ENCODE measurements at places on chromosomes 12 and 14.

DNA sequence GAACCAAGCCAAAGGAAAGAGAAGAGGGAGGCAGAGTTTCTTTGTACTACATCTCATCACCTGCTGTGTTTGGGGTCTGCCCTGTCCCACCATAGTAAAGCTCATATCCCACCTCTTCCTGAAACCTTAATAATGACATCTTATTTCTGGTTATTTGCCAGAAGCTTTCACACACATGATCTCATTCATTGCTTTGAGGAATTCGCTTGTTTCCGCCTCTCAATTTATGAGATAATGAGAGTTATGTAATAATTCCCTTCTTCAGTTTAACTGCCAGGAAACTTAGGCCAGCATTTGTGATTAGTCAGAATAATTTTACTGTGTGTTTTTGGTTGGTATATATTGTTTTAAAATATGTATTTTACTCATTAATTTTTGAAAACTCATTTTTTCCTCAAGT is 205.2 kb downstream of the CACNA1C start:
- no peak for DNase-seq

DNA sequence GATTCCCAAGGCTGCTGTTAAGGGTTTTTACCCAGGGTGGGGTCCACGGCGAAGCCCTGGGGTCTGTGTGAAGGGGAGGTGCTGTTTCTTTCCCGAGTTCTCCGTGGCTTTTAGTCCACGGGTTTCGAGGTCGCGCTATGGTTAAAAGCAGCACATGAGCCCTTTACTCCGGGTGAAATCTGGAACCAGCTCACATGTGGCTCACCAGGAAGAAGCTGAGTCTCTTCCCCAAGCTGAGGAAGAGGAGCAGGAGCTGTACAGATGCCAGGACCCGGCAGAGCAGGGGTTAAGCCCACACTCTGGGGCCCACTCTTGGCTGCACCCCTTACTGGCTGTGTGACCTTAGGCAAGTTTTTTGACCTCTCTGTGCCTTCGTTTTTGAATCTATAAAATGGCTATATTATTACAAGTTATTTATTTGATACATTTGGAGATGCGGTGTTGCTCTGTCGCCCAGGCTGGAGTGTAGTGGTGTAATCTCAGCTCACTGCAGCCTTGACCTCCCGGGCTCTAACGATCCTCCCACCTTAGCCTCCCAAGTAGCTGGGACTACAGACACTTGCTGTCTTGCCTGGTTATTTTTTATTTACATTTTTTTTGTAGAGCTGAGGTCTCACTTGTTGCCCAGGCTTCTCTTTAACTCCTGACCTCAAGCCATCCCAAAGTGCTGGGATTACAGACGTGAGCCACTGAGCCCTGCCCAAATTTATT is 266.3 kb downstream of the AACS start:
- no peak for DNase-seq

DNA sequence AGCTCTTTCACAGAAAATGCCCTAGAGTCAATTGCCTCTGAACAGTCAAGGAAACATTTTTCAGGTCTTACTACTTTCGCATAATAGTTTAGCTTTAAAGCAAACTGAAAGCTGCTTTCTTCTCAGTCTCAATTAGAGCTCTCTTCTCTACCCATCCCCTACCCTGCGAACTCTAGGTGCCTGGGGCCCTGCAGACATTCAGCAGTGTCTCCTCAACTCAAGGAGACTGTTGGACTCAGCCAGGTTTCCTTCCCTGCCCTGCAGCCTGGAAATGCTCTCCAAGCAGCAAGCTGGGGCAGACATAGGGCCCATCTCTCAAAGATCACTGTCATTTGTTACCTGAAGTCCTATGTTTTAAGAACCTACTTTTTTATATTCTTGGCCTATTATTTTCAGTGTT is 312.5 kb upstream of the PRICKLE1 start:
- DNase-seq = no peak

GRCh38 chr12:17159506-17160300 is 553.7 kb upstream of the LMO3 start:
- DNase-seq = no peak

DNA sequence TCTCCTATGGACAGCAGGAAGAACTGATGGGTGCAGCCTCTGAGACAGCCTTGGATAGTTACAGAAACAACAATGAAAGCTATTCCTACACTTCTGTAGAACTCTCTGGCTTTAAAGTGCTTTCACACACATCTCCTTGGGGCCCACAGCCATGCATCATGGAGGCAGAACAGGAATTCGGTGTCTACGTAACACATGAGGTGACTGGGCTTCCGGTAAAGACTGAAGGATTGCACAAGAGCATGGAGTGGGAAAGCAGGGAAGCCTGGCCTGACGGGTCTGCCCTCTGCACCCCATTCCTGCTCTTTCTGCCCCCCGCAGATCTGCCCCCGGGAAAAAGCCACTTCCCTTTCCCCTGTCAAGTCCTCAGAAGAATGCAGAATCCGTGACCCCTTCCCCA is 82.6 kb downstream of the VWF start:
- no peak for DNase-seq

DNA sequence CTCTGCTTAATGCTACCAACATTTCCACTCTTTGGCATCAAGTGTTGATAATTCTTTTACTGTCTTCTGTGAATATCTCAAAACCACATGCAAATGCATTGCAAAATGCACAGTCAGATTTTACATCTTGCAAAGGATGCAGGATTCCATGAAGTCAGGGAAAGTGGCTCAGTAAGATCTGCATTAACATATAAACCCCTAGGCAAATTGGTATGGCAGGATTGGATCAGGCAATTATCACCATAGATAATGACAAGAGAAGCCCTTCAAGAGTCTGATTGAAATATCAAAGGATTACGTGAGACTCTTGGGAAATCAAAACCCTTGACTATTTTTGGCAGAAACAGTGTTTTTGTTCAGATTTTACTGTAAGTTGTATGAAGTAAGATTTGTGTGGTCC is 71.0 kb downstream of the TMTC2 start:
- DNase-seq = no peak

DNA sequence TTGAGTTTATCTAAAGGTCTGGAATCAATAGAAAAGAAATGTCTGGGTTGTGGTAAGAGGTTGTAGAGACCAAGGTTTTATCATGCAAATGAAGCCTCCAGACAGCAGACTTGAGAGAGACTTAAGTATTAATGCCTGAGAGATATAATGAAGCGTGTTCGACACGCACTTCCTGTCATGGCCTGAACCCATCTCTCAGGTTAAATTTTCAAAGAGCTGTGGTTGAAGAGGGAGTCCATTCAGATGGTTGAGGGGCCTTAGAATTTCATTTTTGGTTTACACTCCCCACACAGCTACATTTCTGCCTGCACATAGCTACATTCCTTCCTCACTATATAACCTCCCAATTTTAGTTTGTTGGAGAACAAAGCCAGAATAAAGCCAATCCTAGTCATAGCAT is 10.1 kb upstream of the CLEC12A start:
- DNase-seq = no peak

- no peak for DNase-seq
Observed at GRCh38 chr12:105166736-105167135, 59.2 kb downstream of the WASHC4 start.

DNA sequence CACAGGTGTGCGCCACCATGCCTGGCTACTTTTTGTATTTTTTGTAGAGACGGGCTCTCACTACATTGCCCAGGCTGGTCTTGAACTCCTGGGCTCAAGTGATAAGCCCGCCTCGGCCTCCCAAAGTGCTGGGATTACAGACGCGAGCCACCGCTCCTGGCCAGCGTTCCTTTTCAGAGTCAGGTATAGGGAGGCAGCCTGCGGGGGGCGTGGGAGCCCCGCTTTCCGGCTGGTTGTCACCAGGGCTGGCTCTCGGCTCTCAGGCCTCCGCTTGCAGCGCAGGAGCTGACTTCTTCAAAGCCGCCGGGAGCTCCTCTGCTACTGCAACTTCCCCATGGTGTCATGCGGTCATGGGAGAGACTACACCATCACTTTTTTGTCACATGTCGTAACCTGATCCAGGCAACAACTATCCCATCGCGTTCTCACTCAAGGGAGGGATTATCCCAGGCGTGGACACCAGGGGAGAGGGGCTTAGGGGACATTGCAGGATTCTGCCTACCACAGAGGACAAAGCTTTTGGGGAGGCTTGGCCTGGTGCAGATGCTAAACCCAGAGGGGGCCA is 129.4 kb downstream of the SCARB1 start:
- DNase-seq = peak; percentile 24

DNA sequence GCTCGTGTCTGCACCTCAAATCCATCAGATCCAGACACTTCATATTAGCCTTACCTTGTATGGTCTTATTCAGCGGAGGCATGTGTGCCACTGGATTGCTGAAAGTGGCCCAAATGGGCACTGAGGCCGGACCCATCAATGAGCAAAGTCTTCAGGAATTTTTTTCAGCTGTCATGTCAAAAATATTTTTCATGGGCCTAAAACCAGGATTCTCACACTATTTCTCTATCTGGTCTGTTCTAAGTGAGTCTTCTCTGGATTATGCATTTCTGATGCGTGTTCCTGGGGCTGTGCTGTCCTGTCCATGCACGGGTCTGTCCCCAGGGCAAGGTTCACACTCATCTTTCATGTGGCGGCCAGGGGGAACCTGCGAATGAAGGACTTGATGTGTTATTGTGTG is 94.6 kb downstream of the KCNA5 start:
- no peak for DNase-seq

All from NCI-H1436 (cell line).